ENCODE measurements at places on chromosomes 7 and 10.

DNA sequence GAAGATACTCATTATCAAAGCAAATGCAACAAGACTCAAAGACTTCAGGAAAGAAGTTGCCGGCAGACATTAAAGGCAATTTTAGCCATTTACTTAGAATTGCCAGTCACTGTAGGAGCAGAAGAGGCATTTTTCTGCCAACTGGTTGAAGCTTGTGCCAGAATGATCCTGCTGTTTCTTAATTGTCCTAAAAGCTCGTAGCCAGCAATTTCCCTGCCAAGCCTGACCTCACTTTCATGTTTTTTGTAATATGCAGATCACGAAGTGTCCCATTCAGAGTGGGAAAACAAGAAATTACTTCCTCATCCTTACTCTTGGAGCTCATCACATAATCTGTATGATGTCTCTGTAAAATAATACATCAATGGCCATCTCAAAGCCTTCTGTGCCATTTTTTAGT, 130.9 kb upstream of the ANKRD1 start:
- DNase-seq, result no peak

DNA sequence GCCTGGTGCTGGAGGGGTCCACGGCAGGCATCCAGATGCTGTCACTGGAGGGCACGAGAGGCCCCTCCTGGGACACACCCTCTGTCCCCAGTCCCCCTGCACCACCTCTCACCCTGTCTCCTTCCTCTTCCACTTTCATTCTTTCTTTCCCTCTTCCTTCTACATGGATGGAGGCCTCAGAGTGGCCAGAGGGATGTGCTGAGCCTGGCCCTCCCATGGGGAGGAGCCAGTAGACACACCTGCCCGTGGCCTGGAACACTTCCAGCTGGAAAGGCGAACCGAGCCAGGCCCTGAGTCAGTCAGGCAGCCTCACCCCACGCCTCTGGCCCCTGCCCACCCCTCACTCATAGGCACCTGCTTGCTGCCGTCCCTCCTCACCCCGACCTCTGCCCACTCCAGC, 55.9 kb upstream of the MXI1 start:
- no peak for DNase-seq

DNA sequence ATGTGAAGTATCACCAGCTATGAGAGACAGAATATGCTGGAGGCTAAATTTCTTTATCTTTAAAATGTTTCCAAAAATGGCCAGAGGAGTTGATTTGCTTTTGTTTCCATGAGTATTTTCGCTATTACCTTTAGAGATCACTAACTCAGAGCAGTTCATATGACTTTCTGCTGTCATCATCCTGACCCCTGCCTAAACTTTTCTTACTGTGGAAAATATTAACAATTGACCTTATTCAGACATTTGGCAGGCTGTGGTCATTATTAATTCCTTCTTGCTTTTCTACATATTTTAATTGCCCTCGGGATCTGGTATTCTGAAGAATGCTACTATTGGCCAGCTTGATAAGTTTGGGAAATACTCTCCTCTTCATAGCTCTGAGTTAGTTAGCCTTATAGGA, 156.5 kb downstream of the EXOC4 start:
- DNase-seq, result no peak

DNA sequence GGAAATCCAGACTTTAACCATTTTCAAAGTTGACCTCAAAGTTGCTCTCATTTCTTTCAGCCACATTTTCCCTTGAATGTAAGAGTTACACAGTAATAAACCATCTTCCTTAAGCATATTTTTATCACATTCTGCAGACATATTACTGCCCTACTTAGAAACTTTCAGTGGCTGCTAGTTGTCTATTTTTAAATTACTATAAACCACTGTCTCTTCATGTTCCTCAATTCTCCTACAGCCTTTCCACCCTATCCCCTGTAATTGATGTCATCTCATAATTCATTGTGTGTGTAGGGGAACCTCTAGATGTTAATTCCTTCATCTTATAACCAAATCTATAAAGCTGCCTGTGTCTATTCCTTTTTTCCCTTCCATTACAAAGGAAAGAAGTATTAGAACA, 78.1 kb upstream of the STRIP2 start:
- DNase-seq, result no peak

All from stimulated activated naive CD8-positive, alpha-beta T cell treated with anti-CD3 and anti-CD28 coated beads, Interleukin-15, amount 100 ng/mL, for 72 hours (primary cell).